ENCODE measurements at places on chromosomes 2 and 18.

DNA sequence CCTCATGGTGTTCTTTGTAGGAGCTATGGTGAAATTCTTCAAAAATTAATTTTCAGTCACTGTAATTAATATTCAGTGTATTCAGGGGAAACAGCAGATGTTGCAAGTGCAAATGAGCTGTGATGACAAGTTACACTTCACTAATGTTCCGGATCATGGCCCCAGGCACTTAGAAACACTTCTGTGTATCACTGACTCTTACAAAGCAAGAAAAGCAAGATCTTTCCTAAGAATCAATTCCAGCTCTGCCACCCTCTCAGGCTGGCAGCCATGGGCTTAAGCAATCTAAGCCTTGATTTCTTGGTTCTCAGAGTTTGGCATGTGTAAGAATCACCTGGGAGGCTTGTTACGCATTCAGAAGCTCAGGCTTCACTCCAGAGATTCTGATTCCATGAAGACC, 78.0 kb downstream of the MARCHF4 start:
- no peak for DNase-seq

DNA sequence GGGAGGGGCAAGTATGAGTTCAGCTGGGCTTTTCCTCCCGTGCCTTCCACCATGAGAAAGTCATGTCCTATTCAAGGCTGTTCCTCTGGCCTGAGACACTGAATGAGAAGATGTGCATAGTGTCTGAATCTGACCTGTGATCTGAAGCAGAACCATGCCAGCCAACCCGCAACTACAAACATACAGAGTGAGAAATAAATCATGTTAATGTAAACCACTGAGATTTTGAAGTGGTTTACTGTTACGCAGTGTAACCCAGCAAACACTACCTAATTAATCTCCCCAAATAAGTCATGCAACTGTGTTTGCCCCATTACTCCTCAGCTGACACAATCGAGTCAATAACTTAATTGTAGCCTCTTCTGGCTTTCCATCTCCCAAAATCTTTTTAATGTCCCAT, 49.2 kb downstream of the METTL4 start:
- no peak for DNase-seq

- DNase-seq = no peak
Observed at GRCh38 chr2:195458936-195459335, 198.1 kb upstream of the SLC39A10 start.

GRCh38 chr18:3511980-3512379, 62.0 kb downstream of the TGIF1 start:
- DNase-seq = no peak

- no peak for DNase-seq
Observed at GRCh38 chr2:37614061-37614738, 57.2 kb downstream of the CDC42EP3 start.

DNA sequence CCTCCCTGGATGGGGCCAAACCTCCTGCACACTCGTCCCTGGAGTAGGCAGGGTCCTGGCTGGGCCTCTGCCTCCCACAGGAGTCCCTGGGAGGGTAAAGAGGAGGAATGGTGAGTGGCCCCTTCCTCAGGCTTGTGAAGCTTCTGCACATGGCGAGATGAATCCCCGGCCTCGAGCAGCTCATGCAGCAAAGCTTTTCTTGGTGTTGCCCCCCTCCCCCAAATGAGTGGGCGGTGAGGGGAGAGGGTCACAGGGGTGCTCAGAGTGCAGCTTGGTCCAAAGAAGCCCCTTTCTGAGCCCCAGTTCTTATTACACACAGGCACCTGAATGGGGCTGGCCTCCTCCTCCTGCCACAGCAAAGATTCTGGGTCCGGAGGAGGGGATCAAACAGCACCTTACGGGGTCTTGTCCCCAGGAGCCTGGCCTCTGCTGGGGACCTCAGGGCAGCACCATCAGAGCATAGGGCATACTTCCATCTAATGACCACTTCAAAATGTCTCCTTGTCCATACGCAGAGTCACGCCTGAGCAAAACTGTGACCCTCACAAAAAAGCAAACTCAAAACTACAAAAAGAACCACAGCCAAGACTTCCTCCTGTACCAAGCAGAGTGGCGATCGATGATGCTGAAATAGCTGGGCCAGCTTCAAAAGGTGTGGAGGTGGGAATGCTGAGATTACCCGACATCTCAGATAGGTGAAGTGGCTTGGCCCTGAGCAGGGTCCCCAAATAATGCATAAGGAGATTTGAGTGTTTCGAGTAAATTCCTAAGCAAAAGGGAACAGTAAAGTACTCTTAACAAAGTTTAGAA, 148.4 kb upstream of the TWIST2 start:
- no peak for DNase-seq

- peak; percentile 2 for DNase-seq
Observed at GRCh38 chr2:241854342-241855244, 4.1 kb downstream of the PDCD1 start.

GRCh38 chr2:28643327-28643726, 108.3 kb upstream of the PPP1CB start:
- DNase-seq = no peak
